AG08396 (cell line): ENCODE measurements at places on chromosomes 2 and 18.

GRCh38 chr2:109510136-109511028 lies 103.4 kb downstream of the SEPTIN10 start:
- DNase-seq: peak; percentile 87

GRCh38 chr2:50443868-50444630 lies 587.9 kb downstream of the NRXN1 start:
- DNase-seq: no peak

- DNase-seq: no peak
Measured at GRCh38 chr2:208033701-208034502, 8.6 kb upstream of the PLEKHM3 start.

GRCh38 chr2:195289081-195289480 lies 367.9 kb upstream of the SLC39A10 start:
- no peak for DNase-seq

DNA sequence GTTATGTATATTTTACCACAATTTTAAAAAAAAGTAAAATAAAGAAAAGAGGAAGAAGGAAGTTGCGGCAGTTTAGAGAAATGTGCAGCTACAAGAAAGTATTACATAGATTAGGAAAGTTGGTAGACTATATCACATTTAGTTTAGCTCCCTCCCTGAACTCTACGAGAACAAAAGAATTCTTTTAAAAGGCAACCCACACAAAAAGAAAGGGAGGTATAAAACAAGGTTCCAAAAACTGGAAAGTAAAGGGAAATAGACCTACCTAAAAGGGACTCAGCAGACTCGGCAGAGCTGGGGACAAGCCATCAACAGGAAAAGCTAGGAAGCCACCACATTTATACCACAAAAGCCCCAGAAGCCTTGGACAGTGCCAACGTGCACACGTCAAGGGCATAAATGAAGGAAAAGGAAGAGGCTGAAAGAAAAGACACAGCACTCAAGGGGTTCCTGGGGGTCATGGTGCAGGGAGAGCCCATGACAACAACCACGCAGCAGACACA lies 9.1 kb downstream of the TMEM127 start:
- DNase-seq: no peak

GRCh38 chr18:75563150-75563549 lies 135.6 kb upstream of the SMIM21 start:
- no peak for DNase-seq

GRCh38 chr2:229725716-229726574 lies 11.6 kb upstream of the DNER start:
- peak; percentile 82 for DNase-seq

- no peak for DNase-seq
Measured at GRCh38 chr18:5969989-5970403, 74.7 kb upstream of the TMEM200C start.

- no peak for DNase-seq
Measured at GRCh38 chr2:191173206-191173605, 22.4 kb upstream of the STAT4 start.

- DNase-seq: peak; percentile 87
Measured at GRCh38 chr18:10010611-10011015, 96.8 kb downstream of the VAPA start.

DNA sequence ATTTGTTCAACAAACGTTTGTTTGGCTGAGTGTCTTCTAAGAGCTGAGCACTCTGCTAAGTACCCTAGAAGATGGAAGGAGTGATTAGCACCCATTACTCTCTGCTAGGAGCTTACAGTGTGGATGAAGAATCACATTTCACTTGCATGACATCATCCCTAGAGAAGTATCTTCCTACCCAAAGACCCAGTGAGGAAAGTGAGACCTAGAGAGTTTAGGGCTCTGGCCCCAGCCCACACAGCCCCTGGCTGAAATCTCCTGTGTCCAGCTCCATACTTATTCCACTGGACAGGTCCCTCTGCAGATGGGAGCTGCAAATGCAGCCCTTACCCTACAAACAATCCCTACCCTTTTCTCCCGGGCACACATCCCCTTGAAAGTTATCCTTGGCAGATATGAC lies 26.8 kb upstream of the EPAS1 start:
- DNase-seq: no peak

DNA sequence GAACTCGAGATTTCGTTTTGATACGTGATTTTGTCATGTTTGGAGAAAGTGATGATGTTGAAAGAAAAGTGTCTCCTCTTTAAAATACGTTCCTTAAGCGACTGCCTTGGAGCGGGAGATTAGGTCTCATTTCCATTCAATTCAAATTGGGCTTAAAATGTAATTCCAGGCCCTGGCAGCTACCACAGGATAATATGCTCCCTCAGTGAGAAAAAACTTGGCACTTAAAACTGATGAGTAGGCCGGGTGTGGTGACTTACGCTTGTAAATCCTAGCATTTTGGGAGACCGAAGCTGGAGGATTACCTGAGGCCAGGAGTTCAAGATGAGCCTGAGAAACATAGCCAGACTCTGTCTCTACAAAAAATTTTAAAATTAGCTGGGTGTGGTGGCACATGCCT lies 146.3 kb upstream of the L3MBTL4 start:
- DNase-seq: no peak

- no peak for DNase-seq
Measured at GRCh38 chr2:71535526-71535925, 82.2 kb downstream of the DYSF start.

GRCh38 chr18:45173327-45173726 lies 441.9 kb upstream of the SLC14A2 start:
- DNase-seq: no peak

GRCh38 chr18:70469916-70470315 lies 181.1 kb downstream of the SOCS6 start:
- no peak for DNase-seq

GRCh38 chr2:222730366-222730999 lies 59.0 kb downstream of the MOGAT1 start:
- DNase-seq: no peak

- no peak for DNase-seq
Measured at GRCh38 chr2:232300894-232301387, 77.6 kb upstream of the ALPP start.

DNA sequence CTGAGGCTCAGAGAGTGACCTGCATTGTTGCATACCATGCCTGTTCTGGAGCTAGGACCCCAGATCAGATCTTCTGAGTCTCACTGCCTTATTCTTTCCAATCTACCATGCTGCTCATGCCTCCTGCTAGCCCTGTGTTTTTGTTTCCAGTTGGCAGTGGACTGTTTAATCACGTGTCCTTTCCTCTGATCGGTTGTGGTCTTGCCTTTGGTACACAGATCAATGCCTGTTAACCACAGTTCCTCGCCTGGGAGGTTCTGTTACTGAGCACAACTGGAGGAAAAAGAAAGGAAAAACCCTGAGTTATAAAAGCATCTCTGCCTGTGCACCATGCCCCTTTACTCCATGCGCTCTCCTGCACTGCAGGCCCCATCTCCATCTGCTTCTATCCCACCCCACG lies 329.1 kb downstream of the SETBP1 start:
- no peak for DNase-seq

DNA sequence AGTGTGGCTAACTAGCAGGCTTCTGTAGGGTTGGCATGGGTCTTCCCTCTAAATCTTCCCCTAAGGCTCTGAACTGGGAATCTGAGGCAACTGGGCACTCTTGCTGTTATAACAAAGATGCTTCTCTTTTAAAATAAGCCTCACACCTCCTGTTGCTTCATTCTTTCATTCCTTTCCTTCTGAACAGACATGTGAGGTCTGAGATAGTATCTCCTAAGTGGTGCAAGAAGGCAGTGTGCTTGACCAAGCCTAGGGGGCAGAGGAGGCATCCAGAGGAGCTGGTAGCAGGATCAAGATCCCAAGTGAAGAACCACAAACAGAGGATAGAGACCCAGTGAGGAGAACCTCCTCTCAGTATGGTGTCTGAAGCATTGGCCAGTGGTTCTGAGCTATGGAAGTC lies 90.9 kb downstream of the TTC27 start:
- DNase-seq: no peak

DNA sequence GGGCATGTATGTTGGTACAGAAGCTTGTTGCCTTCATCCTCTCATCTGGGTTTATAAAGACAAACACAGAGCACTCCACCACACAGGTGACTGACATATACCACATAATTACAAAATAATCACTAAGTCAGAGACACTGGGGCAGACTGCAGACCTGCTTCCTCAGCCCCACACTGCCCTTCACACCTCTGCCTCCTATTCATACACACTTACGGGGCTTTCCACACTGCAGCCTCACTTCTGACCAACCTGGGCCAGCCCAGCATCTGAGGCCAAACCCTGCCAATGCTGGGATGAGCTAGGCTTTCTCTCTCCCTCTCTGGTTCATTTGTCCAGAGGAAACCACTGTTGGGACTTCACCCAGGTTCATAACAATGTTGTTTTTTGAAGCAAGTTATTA lies 4.5 kb downstream of the EMX1 start:
- no peak for DNase-seq

DNA sequence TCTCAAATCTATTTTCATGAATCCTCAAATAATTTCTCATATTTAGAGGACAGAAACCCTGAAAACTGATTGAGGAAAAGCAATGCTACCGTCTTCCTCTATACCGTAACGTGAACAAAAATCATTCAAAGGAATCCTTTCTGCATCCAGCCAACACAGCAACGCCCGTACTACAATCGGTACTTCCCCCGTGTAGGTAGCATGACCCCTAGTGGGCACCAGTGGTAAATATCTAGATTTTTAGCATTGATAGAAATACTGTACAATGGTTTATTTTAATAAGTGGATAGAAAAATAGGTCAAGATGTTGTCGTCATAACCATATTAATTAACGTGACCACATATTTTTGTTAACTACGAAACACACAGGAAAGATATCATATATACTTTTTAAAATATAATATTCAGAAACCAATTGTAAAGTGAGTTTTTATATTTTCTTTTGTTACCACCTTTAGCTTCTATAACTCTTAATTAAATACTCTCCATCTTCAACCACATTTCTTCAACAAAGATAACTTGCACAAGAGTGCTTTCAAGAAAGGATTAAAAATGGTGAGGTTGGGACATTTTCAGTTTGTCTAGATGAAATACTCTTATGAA lies 194.1 kb downstream of the SS18 start:
- peak; percentile 58 for DNase-seq

- DNase-seq: no peak
Measured at GRCh38 chr2:239762106-239762505, 263.0 kb downstream of the NDUFA10 start.

GRCh38 chr18:40553029-40553428 lies 1402.0 kb upstream of the PIK3C3 start:
- DNase-seq: no peak

GRCh38 chr18:31655354-31655753 lies 29.0 kb downstream of the B4GALT6 start:
- DNase-seq: no peak

DNA sequence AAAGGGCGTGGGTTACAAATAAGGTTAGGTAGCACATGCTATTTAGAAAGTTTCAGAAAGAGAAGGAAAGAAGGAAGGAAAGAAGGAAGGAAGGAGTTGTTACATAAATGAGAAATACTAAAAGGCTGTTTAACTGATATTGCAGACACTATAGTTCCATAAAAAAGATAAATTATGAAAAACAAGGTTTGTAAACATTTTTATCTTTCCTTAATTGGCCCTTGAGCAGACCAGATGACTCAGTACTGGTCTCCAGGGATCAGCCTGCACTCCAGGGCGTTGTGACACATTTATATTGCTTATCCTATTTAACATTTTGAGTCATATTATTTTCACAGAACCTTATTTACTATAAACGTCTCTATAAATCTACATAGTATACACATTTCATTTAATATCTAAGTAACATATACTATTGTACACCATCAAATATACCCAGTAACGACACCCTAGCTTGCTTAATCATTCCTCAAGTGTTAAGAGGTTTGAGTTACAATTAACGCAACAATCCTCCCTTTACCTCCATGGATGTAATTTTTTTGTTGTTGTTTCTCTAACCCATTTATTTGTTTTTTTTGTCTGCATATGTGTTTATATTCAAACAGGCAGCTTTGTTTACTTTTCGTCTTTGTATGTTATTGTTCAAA lies 2.8 kb upstream of the RAB31 start:
- DNase-seq: peak; percentile 64
